T-helper 22 cell (primary cell): ENCODE measurements at places on chromosomes 12 and 14.

GRCh38 chr14:74029136-74029535 is 10.0 kb downstream of the BBOF1 start:
- DNase-seq, result no peak

DNA sequence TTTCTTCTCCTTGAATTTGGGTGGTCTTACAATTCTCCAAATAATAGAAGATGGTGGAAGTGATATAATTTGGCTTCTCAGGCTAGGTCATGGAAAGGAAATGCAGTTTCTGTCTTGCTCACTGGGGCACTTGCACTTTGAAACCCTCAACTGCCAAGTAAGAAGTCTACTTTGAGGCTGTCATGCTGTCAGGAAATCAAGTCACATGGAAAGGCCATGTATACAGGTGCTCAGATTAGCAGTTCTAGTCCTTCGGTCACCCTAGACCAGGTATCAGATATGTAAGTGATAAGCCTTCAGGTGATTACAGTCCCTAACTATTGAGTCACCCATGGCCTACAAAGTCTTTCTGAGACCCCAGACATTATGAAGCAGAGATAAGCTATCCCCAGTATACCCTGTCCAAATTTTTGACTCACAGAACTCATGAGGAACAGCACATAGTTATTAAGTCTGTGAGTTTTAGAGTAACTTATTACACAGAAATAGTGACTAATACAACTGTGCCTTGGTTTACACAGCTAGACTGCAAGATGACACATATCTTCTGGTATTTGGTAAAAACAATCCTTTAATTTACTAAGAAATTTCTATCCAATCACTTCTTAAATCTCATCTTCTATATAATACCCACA is 26.3 kb upstream of the BBS10 start:
- DNase-seq, result no peak

GRCh38 chr12:100955139-100955538 is 160.6 kb downstream of the ANO4 start:
- no peak for DNase-seq

DNA sequence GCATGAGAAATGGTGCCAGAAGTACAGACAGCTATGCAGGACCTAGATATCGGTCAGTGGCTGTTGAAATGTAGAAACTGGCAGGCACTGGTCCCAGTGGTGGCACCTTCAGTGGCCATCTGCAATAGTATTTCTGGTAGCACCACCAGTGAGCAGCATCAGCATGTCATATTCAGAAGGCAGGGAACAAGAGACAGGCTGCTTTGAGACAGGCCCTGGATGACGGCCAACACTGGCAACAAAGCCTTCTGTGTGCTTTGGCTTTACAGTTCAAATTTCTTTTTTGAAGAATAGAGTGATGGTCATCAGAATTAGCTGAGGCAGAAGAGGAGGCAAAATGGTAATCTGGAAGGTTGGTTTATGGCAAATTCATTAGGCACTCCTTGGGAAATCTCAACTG is 273.4 kb upstream of the SLC16A7 start:
- DNase-seq, result no peak

GRCh38 chr12:132542661-132543060 is 52.7 kb downstream of the FBRSL1 start:
- DNase-seq, result no peak

- no peak for DNase-seq
These were observed 46.3 kb downstream of the PTCSC3 start for GRCh38 chr14:36130186-36130585.

DNA sequence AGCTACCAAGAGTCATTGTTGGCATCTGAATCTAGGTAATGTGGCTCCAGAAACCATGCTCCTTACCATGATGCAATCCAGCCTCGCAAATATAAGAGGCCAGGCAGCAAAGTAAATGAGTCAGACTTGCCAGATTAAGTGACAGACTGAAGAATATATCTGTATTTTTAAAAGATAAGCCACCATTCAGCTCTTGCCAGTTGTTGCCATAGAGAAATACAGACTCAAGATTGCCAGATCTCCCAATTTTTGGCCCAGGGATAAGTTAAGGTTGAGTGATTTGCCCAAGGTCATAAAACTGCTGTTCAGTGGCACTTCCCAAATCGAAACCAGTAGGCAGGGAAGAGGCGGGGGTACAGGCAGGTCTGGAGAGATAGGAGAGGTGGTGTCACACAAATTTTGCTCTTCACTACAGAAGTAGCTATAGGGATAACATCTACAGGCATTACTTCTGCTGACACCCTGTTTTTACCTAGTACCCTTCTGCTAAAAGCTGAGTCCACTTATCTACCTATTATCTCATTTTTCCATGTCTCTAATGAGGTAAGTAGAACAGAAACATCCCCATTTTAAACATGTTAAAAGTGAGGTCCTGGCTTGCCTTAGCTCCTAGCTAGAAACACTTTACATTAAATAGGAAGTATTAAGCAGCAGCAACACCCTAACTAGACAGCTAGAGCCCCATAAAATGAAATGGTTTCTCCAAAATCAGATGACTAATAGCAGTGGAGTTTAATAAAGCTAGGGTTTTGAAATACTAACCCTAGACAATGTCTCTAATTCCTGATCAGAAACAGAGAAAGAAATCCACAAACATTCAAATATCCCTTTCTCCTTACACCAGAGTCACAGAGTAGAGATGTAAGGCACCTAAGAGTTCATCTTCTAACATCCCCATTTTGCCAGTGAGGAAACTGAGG is 19.5 kb downstream of the DCAF5 start:
- DNase-seq, result no peak

GRCh38 chr12:29858270-29858786 is 74.6 kb upstream of the TMTC1 start:
- DNase-seq, result no peak

DNA sequence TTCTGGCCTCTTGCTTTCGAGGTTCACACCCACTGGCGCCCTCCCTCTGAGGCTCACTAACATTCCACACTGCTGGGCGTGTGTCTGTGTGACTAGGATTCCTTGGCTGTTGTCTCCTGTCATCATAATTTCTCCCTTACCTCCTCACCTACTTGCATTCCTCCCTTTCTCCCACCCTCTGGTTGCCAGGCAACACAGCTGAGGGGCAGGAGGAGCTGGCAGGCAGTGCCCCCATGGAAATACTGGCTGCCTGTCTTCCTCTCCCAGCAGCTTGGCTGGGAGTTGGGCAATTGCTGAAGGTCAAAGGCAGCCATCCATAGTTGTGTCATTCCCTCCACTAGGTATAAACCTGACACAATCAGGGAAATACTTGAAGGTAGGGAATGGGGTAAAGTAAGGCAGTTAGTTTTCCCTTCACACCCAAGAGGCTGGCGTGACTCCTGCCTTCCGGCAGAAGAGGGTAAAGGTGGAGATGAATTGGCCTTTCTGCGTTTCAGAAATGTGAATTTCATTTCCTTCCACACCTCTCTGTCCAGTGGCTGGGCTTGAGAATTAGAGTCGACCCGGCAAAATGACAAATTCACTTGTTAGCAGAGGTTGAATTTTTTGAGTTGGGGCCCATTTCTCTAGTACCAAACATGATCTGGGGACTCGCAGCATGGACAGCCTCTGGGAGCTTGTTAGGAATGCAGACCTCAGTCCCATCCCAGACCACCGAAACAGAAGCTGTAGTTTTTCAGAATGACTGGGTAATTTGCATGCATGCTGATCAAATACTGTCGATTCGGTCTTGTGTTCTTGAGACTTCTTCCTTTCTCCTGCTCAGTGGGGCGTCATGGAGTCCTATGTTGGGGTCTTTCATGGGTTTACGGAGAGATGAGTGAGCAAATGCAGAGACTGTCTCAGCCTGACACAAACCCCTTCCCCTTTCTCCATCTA is 24.3 kb upstream of the EMP1 start:
- DNase-seq, result no peak

GRCh38 chr12:6272300-6273204 is 37.9 kb upstream of the PLEKHG6 start:
- no peak for DNase-seq

DNA sequence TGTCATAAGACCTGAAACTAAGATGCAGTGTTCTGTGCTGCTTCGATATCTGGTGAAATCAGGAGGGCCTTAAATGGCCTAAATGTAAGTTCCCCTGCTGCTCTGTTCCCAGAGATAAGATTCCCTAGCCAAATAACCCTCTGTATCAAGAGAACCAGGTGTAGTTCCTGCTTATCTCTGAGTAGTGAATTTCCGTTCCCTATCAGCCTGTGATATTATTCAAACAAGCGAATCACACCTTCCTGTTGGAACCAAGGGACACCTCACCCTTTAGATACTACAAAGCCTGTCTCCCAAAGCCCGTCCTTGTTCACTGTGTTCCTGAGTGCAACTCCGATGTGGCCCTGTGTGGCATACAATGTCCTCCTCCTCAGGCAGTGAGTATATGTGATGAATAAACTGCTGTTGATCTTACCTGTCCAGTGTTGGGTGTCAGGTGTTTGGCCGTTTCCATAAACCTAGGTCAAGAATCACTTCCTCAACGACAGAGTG is 52.2 kb upstream of the COCH start:
- DNase-seq, result no peak

DNA sequence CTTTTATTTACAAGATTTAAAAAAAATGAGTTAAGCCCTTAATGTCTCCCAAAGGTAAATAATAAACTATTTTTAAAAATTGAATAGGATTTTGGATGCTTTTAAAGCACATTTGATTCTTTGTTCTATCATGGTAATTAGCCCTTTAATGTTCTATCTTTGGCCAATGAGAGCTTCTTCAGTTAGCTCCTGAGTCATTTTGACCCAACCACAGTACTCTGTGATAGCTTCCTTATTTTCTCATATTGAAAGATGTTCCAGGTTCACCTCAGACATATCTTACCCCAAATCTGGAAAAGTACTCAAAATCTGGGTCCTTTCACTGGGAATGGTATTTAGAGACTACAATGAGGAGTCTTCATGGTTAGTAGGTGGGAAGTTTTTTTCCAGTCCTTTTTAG is 98.0 kb downstream of the MYRFL start:
- no peak for DNase-seq
